Anterior cingulate cortex (tissue), 58 donors: ENCODE measurements at places on chromosomes 12 and 14.

- no peak for DNase-seq
Measured at GRCh38 chr14:33945210-33946088, 5.4 kb downstream of the EGLN3 start.

GRCh38 chr12:20560935-20561334 is 134.2 kb upstream of the SLCO1C1 start:
- DNase-seq, result no peak

DNA sequence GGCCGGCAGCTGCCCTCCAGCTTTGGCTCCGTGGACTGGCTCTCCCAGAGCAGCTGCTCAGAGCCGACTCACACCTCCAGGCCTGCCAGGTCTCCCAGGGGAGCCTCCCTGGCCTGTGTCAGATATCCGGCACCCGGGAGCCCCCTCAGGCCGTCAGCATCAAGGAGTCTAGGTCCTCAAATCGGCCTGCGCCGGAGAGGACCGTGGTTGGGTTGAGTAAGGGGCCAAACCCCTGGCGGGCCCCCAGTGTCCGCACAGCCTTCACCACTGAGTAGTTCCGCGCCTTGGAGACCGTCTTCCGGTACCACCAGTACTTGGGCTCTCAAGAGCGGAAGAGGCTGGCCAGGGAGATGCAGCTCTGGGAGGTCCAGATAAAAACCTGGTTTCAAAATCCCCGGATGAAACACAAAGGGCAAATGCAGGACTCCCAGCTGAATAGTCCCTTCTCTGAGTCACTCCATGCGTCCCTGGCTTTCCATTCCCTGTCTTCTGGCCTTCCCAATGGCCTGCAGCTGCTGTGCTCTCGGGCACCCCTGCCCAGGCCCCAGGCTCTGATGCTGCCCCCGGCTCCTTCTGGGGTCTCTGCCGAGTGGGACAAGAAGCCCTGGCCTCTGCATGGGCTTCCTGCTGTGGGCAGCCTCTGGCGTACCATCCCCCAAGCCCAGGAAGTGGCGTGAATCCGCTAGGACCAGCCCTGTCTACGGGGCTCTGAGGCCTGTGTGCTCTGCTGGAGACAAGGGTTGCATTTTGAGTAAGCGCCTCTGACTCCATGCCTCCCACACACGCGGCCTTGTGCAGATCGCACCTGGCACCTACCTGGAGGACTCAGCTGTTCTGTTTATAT is 245.1 kb upstream of the ATXN7L3B start:
- DNase-seq, result no peak

DNA sequence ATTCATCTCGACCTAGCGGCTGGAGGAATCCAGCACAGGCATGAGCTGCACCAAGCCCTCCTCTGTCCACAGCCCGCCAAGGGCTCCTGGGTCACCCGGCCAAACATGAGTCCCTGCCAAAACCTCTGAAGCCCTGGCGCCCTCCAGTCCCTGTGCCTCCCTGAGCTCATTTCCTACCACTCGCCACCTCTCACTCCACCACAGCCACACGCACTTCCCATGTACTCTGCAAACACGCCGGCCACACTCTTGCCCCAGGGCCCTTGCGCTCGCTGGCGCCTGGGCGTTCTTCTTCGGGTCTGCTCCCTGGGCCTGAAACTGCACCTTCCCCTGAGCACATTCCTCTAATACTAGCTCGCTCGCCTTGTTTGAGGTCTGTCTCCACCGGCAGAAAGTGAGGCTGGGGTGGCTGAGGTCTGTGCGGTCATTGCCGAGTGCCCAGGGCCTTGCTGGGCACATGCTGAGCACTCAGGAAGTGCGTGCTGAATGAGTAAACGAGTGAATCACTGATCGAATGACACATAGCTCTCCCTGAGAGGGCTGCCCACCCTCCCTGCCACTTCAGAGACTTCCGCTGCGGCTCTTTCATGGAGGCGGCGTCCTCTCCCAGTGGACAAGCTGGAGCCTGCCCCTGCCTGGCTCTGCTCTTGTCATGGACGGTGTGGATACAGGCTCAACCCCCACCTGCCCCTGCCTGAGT is 33.7 kb upstream of the DLK1 start:
- DNase-seq, result no peak

DNA sequence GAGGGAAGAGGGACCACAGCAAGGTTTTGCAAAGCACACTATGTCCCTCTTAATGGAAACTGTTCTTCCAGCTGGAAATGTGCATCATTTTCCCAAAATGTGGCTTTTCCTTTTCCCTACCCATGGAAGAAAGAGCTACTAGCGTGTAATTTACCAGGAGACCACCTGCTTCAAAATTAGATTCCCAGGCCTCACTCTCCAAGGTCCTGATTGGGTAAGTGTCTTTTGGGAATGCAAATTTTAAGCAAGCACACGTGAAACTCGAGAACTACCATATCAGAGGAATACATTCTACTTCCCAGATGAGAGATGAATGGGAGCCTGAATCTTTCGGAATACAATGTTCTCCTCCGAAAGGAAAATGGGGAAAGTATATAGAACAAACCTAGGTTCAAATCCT is 201.6 kb upstream of the NOS1 start:
- DNase-seq, result no peak

DNA sequence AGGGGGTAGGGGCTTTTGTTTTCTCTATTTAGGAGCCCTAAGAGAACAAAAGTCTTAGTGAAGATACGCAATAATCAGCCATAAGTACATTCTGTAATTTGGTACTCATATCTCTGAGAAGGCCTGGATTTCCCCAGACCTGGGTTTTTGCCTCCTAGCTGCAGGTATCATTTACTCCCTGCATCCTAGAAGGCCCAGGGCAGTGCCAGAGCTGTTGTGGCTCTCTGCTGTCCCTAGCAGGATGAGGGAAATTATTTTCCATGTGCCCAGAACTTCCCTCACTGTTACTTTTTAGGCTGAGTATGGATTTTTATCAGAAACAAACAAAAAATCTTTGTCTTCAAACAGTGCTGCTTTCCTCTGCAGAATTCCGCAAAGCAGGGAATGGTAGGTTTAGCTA is 192.5 kb upstream of the SYT1 start:
- DNase-seq, result no peak

GRCh38 chr12:97461553-97461952 is 1.1 kb upstream of the RMST start:
- no peak for DNase-seq

GRCh38 chr14:94427016-94427613 is 25.5 kb downstream of the SERPINA11 start:
- DNase-seq, result no peak

- no peak for DNase-seq
Measured at GRCh38 chr14:75753696-75754095, 92.7 kb downstream of the TTLL5 start.

GRCh38 chr14:86601813-86602212 is 1071.9 kb downstream of the FLRT2 start:
- no peak for DNase-seq

DNA sequence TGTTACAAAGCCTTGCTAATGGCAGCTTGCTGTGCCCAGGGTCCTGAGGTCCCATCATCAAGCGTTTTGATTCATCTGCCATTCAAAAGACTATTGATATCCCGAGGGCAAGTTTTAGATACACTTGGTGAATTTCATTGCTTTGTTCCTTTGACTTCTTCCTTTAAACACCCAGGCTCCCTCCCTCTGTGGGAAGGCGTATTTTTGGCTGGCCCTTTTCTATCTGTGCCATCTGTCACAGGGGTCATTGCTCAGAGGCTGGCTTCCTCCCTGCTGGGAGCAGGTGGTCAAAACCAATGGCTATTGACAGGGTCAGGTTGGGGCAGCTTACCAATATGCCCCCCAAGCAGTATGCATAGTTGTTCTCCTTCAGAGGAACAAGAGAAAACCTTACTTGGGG is 40.0 kb downstream of the SCN8A start:
- no peak for DNase-seq

- DNase-seq, result no peak
Measured at GRCh38 chr12:106133136-106134087, 5.3 kb downstream of the NUAK1 start.

DNA sequence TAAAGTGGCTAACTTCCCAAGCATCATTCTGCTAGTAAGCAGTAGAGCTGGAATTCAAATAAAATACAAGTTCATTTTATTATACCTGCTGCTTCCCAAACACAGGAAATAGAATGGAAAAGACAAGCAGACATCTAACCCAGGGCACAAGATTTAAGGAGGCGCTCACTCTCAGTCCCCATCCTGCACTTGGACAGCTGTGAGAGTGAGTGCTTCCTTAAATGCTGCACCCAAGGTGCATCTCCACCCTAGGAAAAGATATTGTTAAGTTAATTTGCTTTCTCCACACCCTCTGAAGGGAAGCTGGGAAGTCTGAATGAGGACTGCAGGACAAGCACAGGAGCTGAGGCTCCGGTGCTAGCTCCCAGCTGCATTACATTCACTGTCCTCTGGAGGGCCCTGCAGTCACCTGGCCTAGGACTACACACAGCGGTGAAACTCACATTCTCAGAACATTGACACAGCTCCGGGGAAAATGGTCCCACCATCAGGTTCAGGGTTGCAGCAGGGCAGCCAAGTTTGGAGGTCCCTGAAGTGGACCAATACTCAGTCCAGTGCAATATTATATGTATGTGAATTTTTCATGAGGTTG is 14.2 kb downstream of the HEBP1 start:
- DNase-seq, result no peak

DNA sequence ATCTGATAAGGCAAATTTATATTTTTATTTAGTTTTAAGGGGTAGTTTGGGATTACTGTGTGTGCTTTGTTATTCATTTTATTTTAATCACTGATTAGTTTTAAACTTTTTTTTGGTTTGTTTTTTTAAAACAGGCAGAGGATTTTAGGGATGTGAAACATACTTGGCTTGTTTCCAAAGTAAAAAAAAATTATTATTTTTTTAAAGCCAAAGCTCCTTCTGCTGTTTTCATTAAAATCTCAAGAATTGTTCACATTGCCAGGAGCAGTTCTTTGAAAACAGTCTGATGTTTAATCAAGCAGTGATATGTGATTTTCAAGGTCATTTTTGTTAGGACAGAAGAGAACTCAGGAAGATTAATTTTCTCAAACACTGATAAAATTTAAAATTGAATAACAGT is 11.2 kb downstream of the TTC8 start:
- no peak for DNase-seq

DNA sequence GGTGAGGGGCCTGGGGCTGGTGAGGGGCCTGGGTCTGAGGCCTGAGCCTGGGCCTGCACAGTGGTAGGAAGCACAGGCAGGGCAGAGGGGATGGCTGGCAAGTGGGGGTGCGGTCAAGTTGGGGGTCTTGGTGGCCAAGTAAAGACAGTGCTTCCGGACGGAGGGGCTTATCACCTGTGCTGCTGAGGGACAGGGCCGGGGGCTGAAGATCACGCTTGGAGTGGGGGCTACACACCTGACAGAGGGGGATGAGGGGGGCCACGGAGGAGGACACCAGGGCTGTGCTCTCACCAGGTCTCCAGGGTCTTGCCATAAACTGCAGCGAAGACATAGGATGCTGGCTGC is 12.2 kb downstream of the TEDC1 start:
- no peak for DNase-seq

DNA sequence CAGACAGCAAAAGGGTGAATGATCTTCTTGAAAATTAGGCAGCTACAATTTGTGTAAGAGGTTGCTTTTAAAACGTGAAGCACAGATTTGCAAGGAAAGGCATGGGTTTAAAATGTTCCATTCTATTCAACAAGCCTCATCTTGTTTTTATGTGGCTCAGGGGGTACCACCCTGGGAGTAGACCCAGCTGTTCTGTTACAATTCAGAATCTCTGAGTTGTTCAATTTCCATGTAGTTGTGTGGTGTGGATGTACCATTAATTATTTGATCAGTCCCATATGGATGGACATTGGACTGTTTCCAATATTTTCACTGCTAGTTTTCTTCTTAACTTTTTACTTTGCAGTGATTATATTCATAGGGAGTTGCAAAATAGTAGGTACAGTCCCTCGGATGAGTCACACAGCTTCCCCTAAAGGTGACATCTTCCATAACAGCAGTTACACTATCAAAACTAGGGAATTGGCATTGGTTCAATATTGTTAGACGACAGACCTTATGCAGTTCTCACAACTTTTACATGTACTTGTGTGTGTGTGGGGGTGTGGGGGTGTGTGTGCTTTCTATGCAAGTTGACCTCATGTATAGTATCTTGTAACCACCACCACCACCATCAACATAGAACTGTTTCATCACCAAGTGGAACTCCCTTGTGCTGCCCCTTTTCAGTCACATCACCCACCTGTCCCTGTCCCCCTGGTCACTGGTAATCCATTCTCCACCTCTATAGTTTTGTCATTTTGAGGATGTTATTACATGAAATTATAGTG is 59.0 kb upstream of the CAPRIN2 start:
- DNase-seq, result no peak

GRCh38 chr12:32462908-32463307 is 63.5 kb downstream of the FGD4 start:
- DNase-seq, result no peak

DNA sequence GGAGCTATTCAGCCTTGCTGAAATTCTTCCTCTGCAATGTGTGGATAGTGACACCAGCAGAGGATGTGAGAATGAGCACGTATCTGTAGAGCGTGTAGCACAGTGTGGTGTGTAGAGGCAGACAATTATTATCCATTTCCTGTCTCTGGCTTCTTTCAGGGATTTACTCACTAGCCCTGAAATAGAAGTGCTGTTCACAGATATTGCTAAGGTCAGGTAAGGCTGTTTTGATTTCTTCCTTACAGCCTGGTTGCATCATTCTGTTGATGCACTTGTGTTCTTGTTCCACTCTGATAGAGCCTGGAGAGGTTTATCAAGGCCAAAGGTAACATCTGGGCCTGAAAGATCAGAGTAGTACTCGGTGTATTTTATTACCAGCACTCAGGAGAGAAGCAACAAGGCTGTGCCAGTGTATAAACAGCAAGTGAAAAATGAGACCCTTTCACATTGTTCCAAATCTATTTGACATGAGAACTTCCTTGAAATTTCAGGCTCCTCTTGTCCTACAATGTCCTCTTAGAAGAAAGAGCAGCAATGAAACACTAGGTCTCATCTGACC is 16.7 kb downstream of the ARG2 start:
- no peak for DNase-seq

DNA sequence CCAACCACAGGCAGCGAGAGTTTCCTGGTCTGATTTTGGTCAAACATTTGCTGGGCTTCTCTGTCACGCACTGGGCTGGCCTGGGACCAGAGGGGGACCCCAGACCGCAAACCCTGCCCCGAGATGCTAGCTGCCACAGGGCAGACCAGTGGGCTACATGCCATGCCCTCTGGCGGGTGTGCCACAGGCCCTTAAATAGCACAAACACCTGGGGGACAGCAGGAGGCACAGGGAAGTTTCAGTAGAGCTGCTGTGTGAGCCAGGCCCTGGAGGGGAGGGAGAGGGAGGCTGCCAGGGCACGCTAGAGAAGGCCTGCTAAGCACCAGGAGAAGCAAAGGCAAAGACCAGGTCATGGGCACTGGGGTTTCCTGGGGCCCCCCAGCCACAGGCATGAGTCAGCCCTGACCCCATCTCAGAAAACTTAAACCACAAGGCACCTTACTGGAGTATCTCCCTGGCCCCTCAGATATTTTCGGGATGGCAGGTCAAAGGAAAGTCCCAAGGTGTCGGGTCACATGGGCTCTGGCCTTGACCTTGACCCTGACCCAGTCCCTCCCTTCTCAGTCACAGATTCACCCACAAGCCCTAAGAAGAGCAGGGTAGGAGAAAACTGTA is 29.2 kb downstream of the ITPK1 start:
- DNase-seq, result no peak

GRCh38 chr14:85762526-85762925 is 232.6 kb downstream of the FLRT2 start:
- DNase-seq, result no peak
